Mesenchymal stem cell (in vitro differentiated cells and primary cell): ENCODE measurements at places on chromosomes 5 and 9.
A peak's percentile ranks its signal among the peaks of the same experiment; 100 is the strongest.

- DNase-seq, result no peak
- no peaks in the 10 kb centered on the region for H3K27me3 ChIP-seq
- H3K27ac ChIP-seq, result no peak overlapping the region
- peaks cover 2% of the 10 kb centered on the region for H3K4me1 ChIP-seq
- H3K4me3 ChIP-seq, result no peak overlapping the region
Measured at GRCh38 chr9:107888773-107889227, 399.2 kb upstream of the KLF4 start.

DNA sequence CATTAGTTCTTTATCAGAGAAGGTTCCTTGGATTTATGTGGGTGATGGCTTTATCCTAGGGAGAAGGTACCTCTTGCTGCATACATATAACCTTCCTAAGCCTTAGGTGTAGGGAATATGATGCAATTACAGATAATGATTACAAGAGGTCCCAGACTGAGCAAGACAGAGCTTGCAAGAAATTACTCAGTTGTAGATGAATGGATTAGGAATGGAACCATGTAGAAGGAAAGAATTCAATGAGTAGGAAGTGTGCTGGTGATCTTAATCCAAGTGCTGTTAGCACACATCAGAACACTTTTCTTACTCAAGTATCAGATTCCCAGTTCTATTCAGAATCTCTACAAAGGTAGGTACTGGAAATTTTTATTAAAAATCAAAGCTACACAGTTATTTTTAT lies 2.5 kb downstream of the OR13F1 start:
- H3K36me3 ChIP-seq, result no peaks in the 10 kb centered on the region
- H3K4me1 ChIP-seq, result no peaks in the 10 kb centered on the region
- no peak overlapping the region for H3K27ac ChIP-seq

DNA sequence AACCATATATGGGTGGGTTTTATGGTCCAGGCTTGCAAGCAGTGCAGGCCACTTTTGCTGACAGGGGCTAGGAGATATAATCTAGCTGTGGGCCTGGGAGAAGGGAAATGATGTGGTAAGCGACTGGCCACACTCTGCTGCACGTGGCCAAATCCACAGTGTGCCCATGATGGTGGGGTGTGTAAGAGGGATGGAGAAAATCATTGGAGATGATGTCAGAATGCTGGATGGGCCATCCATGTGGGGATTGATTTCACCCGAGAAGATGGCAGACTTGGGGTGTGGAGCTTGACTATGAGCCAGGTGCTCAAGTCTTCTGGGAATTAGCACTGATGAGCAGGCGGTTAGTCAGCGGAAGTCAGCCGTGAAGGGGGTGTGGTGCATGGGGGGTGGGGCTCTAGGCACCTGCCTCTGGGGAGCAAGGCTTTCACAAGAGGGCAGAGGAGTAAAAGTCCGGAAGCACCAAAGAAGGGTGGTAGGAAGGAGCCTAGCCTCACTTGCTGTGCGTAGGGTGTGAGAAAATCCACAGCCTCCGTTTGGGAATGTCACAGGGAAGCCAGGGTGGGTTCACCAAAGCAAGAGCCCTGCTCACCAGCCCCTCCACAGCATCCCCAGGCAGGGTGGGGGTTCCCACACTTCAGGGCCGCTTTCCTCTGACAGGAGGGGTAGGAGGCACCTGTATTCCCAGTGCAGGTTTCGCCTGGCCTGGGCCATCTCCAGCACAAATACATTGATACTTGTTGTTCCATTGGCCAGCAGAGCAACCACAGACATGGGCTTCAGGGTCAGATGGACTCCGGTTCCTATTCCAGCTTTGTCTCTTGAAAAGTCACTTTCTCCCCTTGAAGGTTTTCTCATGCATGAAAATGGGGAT lies 44.5 kb upstream of the ANGPTL2 start:
- no peak overlapping the region for H3K27ac ChIP-seq
- peaks cover 13% of the 10 kb centered on the region for H3K4me1 ChIP-seq
- H3K36me3 ChIP-seq, result no peaks in the 10 kb centered on the region
- no peak overlapping the region for H3K4me3 ChIP-seq

- H3K4me3 ChIP-seq, result peak overlapping the region; percentile 66
- H3K4me1 ChIP-seq, result peaks cover 21% of the 10 kb centered on the region
- no peaks in the 10 kb centered on the region for H3K36me3 ChIP-seq
- H3K27me3 ChIP-seq, result no peaks in the 10 kb centered on the region
- H3K27ac ChIP-seq, result no peak overlapping the region
Measured at GRCh38 chr9:129202613-129203555, 24.8 kb upstream of the IER5L start.

GRCh38 chr9:16075696-16076095 lies 522.9 kb downstream of the CCDC171 start:
- H3K36me3 ChIP-seq, result no peaks in the 10 kb centered on the region
- no peak for DNase-seq
- H3K4me1 ChIP-seq, result no peaks in the 10 kb centered on the region
- H3K27ac ChIP-seq, result no peak overlapping the region

GRCh38 chr5:73395256-73395655 lies 53.3 kb downstream of the FOXD1 start:
- peak overlapping the region; percentile 30 for H3K27ac ChIP-seq
- no peaks in the 10 kb centered on the region for H3K36me3 ChIP-seq
- H3K4me1 ChIP-seq, result peaks cover 7% of the 10 kb centered on the region
- peaks cover 36% of the 10 kb centered on the region for H3K27me3 ChIP-seq

DNA sequence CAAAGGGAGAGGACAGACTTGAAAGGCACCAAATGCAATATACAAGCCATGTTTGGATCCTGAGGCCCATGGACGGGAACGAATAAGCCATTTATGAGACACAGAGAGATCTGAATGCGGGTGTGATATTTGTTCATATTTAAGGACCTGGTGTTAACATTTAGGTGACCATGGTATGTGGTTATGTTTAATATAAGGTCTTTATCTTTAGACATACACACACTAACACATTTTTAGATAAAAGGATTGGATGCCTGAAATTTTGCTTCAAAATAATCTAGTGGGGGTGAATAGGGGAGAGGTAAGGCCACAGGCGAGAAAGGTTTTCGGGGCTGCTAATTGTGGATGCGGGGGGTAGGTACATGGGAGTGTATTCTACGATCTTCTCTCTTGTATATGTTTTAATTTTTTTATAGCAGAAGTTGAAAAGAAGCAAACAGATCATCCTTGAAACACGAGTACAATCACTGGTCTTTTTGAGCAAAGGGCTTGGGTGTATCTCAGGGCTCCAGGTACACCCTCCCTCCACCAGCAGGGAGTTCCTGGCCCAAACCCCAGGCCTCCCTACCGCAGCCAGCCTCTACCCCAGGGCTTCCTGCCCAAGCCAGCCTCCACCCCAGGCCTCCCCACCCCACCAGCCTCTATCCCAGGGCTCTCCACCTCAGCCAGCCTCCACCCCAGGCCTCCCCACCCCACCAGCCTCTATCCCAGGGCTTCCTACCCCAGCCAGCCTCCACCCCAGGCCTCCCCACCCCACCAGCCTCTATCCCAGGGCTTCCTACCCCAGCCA lies 12.2 kb downstream of the AKNA start:
- no peak overlapping the region for H3K4me3 ChIP-seq
- H3K36me3 ChIP-seq, result peaks cover 71% of the 10 kb centered on the region
- no peak overlapping the region for H3K27ac ChIP-seq
- H3K27me3 ChIP-seq, result no peaks in the 10 kb centered on the region
- no peak for DNase-seq

DNA sequence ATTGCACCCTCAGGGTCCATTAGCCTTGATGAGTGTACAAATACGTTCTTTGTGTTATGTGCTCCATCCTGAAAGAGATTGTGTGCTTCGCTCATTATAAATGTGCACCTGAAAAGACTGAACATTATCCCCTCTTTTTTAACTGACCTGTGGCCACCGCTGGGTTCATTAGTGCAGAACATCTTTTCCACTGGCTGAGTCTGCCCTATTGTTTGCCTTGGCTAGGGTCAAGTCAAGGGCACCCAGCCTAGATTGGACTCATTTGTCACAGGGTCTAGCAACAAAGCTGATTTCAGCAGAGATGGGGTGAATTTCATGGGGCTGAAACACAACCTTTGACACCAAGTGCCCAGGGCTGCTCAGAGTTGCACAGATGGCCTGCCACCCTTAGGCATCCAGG lies 764.1 kb upstream of the ARRDC3 start:
- H3K27me3 ChIP-seq, result no peaks in the 10 kb centered on the region
- peaks cover 2% of the 10 kb centered on the region for H3K4me1 ChIP-seq
- H3K4me3 ChIP-seq, result no peak overlapping the region
- no peaks in the 10 kb centered on the region for H3K36me3 ChIP-seq

DNA sequence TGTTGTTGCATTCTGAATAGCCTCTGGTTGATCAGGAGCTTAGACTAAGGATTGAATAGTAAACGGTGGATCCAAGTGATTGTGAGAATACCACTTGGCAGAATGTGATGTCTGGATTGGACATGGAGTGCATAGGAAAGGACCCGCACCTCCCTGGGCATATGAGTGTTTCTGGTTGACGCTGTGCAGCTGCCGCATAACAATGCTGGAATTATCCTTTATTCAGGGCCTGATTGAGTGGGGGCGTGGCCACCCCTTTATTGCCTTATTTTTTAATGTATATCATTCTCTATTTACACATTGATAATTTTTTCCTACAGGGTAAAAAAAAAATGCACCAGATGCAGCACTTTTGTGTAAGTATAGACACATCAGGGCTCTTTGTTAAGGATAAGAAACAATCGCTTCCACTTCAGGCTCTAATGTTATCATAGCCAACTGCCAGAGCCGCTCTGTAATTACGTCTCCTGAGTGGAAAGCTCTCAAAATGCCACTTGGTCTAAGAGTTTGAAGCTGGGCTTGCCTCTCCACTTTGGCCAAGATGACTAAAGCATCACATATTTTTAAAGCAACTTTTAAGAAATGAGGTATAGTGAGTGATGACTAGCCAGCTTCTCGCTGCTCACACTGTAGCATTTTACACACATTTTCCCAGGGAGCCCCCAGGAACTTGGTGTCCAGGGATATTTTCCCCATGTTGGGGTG lies 5.7 kb downstream of the FGD3 start:
- no peak overlapping the region for H3K27ac ChIP-seq
- DNase-seq, result no peak
- H3K4me3 ChIP-seq, result no peak overlapping the region
- no peaks in the 10 kb centered on the region for H3K36me3 ChIP-seq
- peaks cover 22% of the 10 kb centered on the region for H3K27me3 ChIP-seq
- peaks cover 1% of the 10 kb centered on the region for H3K4me1 ChIP-seq

DNA sequence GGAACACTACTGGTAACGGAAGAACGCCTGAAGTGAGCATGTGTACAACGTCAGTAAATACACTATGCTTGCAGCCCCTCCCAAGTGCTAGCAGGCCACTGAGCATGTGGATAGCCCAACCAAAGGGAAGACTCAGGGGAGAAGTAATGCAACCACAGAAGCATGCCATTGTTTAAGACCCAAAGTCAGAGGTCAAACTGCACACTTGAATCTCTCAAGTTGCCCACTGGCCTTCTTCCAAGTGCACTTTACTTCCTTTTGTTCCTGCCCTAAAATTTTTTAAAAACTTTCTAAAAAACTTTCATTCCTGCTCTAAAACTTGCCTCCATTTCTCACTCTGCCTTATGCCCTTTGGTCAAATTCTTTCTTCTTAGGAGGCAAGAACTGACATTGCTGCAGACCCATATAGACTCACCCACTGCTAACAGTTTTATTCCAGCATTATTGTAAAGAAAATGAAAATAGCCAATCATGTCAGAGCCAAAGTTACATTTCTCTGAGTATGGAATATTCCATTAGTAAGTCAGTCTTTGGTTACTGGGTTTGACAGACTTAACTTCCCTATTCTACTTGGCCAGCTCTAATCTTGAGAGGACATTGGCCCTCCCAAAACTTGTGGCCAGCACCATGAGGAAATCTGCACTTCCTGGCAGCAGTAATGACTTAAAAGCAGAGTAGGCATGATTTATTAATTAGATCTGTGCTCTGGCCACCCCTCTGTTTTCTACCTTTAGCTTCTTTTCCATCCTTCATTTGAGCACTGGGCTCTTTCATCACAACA lies 76.9 kb downstream of the TSSK1B start:
- no peak overlapping the region for H3K4me3 ChIP-seq
- peaks cover 3% of the 10 kb centered on the region for H3K36me3 ChIP-seq
- DNase-seq, result no peak

GRCh38 chr5:107476783-107477182 lies 194.0 kb downstream of the EFNA5 start:
- no peaks in the 10 kb centered on the region for H3K27me3 ChIP-seq
- no peak overlapping the region for H3K27ac ChIP-seq
- H3K36me3 ChIP-seq, result no peaks in the 10 kb centered on the region
- peak; percentile 75 for DNase-seq

DNA sequence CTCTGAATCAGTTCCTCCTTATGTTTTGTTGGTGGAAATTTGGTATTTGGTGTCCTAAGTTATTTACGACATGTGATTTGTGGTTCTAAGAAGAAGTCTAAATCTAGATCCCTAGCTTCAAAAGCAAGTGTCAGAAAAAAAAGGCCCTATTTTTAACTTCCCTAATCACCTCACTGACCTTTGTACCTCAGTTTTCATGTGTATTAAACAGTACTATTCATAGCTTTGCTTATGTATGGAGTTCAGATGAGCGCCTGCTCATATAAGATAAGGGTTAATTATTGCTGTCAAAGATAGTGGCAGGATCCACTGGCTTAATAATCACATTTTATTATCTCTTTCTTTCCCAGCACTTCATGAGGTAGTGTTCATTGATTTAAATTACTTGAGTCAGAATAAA lies 318.2 kb downstream of the PARP8 start:
- H3K4me1 ChIP-seq, result no peaks in the 10 kb centered on the region
- no peak for DNase-seq
- H3K27me3 ChIP-seq, result no peaks in the 10 kb centered on the region
- H3K4me3 ChIP-seq, result no peak overlapping the region
- H3K36me3 ChIP-seq, result no peaks in the 10 kb centered on the region
- no peak overlapping the region for H3K27ac ChIP-seq

DNA sequence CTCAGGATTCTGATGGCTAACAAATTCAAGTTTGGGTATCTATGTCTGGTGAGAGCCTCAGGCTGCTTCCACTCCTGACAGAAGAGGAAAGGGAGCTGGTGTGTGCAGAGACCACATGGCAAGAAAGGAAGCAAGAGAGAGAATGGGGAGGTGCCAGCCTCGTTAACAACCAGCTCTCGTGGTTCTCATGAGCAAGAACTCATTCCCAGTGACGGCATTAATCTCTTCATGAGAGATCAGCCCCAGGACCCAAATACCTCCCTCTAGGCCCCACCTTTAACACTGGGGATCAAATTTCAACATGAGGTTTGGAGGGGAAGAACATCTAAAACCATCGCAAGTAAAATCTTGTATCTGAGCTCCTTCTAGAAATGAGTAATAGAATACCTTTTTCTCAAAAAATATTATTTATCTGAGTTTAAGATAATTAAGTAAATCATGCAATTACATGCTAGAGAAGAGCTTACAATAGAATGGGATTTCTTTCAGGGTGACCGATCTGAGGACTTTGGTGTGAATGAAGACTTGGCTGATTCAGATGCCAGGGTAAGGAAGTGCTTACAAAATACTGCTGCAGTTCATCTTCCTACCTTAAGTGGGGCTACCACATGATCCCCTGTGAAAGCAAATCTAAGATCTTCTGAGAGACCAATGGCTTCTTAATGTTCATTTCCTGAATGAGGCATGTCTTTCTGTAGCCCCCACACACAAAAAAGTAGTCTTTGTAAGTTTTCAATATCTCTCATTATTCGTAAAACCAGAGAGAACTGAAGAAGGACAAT lies 11.5 kb downstream of the ANXA1 start:
- H3K4me3 ChIP-seq, result no peak overlapping the region
- H3K27ac ChIP-seq, result no peak overlapping the region
- no peak for DNase-seq
- H3K27me3 ChIP-seq, result no peaks in the 10 kb centered on the region
- no peaks in the 10 kb centered on the region for H3K4me1 ChIP-seq
